WTC11 (cell line): ENCODE measurements at places on chromosomes 7 and 10. TPM values are rescaled to one million over a fixed set of nuclear protein-coding genes. Genes with fewer than 3 reads are reported as not detected.

DNA sequence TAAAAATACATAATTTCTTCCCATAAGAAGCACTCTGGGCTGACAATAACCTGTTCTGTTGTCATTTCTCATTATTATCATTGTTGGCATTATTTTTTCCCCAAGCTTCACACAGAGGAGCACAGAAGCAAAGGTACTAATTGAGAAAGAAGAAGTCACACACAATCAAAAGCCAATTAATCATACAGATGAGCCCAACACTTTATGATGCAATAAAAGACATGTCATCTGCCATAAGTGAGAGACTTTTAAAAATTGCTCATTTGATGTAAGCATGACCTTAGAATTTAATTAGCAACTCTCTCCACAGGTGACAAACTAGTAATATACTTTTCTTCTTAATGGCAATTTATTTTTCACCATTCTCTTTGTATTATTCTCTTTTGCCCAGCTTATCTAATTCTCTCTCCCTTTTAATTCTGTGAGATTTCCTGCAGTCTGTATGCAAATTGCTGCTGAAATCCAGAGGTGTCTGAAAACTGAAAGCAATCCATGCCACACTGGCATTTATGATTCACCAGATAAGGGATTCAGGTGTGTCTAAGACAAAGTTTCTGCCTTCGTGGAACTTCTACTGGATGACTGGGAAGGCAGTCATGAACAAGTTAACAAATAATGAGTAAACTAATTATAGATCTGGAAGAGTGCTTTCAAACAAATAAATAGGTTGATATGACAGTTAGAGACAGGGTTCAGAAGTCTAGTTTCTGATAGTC, 203.5 kb downstream of the CHCHD3 start:
- DNase-seq, result no peak

DNA sequence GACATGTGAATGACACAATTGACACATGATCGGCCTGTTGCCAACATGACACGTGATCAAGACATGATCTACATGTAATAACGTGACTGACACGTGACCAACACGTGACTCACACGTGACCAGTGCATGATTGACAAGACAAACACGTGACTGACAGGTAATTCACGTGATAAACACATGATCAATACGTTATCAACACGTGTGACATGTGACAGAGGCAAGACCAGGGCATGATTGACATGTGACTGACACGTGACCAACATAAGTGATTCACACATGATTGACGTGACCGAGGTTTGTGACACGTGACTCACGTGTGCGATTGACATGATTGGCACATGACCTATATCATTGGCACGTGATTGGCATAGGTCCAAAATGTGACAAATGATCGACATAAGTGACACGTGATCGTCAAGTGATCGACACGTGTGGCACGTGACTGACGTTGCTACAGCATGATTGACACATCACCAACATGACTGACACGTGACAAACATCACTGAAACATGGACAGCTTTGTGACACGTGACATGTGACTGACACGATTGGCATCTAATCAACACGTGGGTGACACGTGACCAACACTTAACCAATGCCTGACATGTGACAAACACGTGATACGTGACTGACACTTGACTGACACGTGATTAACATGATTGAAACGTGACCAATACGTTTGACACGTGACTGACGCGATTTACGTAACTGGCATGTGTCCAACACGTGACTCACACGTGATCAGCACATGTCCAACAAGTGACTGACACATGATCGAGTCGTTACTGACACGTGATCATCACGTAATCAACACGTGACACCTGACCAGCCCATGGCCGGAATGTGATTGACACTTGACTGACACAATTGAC, 23.0 kb downstream of the CRPPA start:
- DNase-seq, result no peak

GRCh38 chr7:21550821-21551531, 8.1 kb downstream of the DNAH11 start:
- DNase-seq, result peak; percentile 52

DNA sequence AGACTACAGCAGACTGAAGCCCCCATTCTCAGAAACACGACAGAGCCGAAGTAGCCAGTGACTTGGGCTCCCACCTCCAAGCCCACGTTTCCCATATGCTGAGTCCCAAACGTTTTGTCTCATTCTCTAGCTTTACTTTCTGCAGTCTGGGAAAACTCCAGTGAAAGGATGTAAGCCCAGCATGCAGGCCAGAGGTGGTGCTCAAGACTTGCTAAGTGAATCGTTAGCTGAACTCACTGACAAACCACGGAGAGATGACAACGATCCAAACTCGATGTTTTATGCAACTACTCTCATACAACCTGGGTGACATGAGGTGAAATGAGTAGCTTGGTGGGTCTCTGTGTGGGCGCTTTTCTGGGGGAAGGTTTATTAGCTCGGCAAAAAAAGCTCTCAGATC, 731.8 kb downstream of the SUGCT start:
- DNase-seq, result no peak

- DNase-seq, result no peak
Observed at GRCh38 chr10:113148901-113149300, 198.9 kb downstream of the TCF7L2 start.

DNA sequence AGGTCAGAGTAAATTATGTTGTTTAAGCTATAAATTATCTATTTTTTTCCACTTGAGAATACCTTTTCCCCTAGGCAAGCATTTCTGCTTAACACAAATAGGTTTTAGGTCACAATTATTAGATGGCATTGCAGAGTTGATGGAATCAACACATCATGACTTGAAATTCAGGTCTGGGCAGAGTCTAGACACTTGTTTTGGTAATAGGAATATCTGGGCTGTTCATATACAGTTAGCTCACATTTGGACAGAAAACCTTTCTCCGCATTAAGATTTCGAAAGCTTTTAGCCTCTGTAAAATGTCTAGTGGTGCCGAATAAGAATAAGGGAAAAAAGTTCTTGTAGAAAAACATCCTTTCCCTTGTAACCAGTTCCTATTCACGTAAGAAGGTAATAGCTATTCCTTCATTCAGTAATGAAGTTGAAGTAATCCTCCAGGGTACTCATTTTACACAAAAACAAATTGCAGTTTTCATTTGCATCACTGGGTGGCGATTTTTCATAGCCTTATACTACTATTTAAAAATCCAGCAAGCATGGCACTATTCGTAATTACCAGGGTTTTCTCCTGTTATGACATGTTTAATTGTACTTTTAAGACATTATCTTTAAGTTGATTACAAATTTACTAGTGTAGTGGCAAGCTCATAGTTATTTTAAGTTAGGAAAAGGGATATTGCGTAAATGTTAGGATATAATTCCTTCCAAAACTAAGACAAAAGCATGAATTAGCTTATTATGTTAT, 37.0 kb downstream of the RPA3 start:
- DNase-seq, result no peak

DNA sequence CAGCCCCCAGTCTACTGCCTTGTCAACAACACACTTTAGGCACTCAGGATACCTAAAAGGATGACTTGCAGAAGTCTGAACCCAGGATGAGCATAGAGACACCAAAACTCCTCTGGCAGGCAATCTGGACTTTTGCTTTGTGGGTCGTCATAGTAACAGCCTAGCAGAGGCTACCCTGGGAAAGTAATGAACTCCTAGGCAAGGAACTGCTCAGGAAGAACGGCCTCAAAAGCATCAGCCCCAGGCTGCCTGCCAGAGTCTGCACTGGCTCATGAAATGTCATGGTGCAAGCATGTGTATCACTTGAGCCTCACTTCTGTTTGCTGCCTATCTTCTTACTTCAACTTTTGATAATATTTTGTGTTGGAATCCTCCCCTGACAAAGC, 715.1 kb downstream of the GRID1 start:
- no peak for DNase-seq

GRCh38 chr7:27068259-27068658, 27.5 kb downstream of the HOXA1 start:
- no peak for DNase-seq

DNA sequence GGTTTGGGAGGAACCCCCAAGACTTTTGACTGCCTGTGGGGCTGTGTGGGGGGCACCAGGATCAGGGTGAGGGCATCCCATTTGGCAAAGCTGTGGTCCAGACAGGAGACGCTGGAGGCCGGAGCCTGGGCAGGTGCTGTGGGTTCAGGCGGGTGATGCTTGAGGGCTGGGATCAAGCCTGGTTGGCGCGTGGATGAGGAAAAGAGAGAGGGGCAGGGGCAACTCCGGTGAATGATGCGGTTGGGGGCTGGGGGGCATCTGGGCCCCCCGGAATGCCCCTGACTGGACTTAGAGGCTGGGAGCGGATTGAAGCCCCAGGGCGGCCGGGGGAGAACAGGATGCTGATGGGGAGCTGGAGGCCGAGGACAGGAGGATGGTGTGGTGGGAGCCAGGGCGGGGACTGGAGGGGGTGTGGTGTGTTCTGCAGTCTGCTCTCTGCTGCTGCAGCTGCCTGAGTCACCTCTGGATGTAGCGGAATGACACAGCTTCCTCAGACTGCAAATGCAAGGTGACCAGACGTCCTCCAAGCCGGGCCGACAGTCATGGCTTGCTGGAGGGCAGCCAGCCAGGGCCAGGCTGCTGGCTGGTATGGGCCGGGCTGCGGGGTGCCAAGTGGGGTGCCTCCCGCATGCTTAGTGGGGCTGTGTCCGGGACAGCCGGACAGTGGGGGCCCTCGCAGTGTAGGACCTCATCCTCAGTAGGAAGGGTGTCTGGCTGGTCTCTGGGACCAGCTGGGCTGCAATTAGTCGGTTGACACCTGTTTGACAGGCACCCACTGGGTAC, 3.2 kb downstream of the MAFK start:
- no peak for DNase-seq

DNA sequence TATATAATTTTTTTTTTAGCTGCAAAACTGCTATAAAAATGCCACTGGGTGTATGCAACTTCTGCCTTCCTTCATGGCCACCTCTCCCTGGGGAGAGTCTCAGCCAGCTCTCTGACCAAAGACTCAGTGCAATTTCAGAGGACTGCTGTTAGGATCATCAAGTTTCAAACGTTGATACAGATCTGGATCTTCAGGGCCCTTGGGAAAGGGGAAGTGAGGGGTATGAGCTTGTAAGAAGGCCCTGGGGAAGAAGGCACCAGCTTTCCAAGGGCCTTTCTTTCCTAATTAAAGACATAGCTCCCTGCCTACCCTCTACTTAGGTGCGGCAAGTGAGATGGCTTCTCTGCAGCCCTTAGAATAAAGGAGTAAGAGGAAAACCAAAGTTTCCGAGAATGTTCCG, 130.4 kb downstream of the CUL2 start:
- no peak for DNase-seq

- no peak for DNase-seq
Observed at GRCh38 chr7:140557069-140557468, 77.8 kb upstream of the MKRN1 start.

- DNase-seq, result no peak
Observed at GRCh38 chr10:89201345-89202032, 5.6 kb downstream of the CH25H start.

DNA sequence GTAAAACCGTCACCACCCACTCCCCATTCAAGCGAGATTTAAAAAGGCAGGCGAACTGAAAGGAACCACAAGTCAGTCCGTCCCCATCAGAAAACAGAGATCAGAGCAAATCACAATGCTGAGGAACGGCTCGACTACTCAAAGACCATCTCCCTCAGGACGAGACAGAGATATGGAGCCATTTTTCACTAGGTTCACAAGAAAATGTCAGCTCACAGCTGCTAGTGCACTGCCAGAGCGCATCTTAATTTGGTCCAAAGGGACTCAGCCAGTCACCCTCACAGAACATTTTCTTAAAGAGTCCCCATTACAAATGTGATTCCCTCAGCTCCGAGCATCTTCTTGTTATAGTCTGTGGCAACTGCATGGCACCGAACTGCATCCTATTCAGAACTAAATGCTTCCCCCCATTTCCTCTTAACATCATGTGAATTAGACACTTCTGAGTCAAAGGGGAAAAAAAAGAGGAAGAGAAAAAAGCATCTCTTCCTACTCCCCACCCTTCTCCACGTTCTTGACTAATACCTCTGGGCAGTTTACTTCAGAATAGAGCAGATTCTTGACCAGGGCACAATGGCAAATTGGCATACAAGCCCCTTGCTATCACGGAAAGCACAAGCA, 683.9 kb downstream of the MAGI2 start:
- DNase-seq, result no peak

- no peak for DNase-seq
Observed at GRCh38 chr10:127013211-127013656, 108.0 kb downstream of the DOCK1 start.

DNA sequence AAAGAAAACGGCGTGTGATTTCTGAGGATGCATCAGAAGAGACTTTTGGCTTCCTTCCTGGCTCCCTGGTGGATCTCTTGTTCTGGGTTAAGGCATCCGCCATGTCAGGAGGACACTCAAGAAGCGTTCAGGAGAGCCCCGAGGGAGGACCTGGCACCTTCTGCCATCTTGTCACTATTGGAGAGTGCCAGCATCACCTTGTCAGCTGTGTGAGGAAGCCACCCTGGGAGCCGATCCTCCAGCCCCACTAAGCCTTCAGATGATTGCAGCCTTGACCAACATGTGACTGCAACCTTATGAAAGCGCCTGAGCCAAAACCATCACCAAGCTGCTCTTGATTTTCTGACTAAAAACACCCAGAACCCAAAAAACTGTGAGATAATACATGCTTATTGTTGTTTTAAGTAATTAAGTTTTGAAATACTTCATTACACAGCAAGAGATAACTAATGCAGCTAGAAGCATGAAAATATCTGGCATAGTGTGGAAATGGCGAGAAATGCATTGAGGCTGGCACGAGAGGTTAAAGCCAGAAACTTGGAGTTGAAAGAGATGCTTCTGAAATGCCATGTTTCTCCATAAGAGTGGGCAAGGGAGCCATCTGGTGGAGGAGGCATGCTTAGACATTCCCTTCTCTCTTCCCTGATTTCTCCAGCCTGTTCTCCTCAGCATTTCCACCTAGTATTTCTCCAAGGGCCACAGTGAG, 5.4 kb upstream of the ZFYVE27 start:
- peak; percentile 71 for DNase-seq

- DNase-seq, result no peak
Observed at GRCh38 chr10:125049216-125049881, 107.4 kb downstream of the ZRANB1 start.

- DNase-seq, result no peak
Observed at GRCh38 chr10:95531994-95532399, 29.2 kb downstream of the SORBS1 start.

GRCh38 chr10:123359539-123359938, 205.3 kb downstream of the BUB3 start:
- DNase-seq, result no peak

DNA sequence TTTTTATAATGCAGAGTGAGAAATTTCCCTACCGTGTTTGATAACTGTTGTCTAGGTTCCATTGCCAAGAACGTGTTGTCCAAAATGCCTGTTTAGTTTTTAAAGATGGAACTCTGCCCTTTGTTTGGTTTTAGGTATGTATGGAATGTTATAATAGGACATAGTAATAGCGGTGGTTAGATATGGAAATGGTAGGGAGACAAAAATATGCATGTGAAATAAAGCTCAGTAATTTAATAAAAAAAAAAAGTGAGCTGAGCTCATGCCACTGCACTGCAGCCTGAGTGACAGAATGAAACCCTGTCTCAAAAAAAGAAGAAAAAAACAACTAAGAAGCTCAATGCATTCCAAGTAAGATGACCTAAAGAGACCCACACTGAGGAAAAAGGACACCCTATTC, 72.9 kb downstream of the ZNF783 start:
- no peak for DNase-seq

GRCh38 chr10:68981074-68981473, 7.5 kb upstream of the KIFBP start:
- no peak for DNase-seq

- DNase-seq, result no peak
Observed at GRCh38 chr10:128855618-128856428, 611.2 kb upstream of the MGMT start.

The FRAT2 gene
- 48.2 to 53.5 TPM (median 50.8 TPM) in 3 replicates for total RNA-seq

The RNF32 gene
- total RNA-seq, result 0.55 to 1.3 TPM (median 0.61 TPM) in 3 replicates

The OR6V1 gene
- total RNA-seq, result not detected in 3 replicates

The CUTC gene
- 25.8 to 28.6 TPM (median 27.7 TPM) in 3 replicates for total RNA-seq

The GPRIN2 gene
- 17.5 to 22.5 TPM (median 20.9 TPM) in 3 replicates for total RNA-seq

The DLX6 gene
- 0.09 TPM in 1 of 3 replicates, not detected in the others for total RNA-seq

The KCND2 gene
- total RNA-seq, result 4.6 to 6.7 TPM (median 6.2 TPM) in 3 replicates
